ENCODE measurements at places on chromosomes 3 and 15.

GRCh38 chr3:112127522-112128494, 5.2 kb downstream of the GCSAM start:
- no peaks in the 10 kb centered on the region for H3K36me3 ChIP-seq
- peaks cover 38% of the 10 kb centered on the region for H3K4me1 ChIP-seq
- peak overlapping the region; percentile 83 for H3K27ac ChIP-seq
- no peak overlapping the region for H3K4me3 ChIP-seq

GRCh38 chr15:61151791-61152190, 77.3 kb downstream of the RORA start:
- H3K27me3 ChIP-seq, result no peaks in the 10 kb centered on the region
- no peak for DNase-seq
- H3K36me3 ChIP-seq, result no peaks in the 10 kb centered on the region

DNA sequence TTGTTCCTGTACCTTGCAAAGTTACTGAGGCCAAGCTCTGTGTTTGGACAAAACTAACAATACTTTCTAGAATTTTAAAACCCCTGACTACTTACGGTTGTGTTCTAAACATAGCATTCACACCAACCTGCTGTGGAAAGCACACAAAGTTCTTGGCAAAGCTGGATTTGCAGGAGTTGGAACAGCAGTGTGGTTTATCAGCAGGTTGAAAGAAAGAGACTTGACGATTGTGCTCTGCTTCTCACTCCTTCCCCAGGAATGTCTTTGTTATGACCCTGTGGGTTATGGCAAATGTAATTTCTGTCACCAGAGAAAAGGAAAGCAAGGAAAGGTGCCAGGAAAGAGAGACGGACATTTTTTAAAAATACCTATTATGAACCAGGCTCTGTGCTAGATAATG, 165.5 kb upstream of the TGFBR2 start:
- no peak for DNase-seq
- no peak overlapping the region for H3K4me3 ChIP-seq
- H3K4me1 ChIP-seq, result no peaks in the 10 kb centered on the region

- DNase-seq, result no peak
- H3K4me1 ChIP-seq, result no peaks in the 10 kb centered on the region
- H3K4me3 ChIP-seq, result no peak overlapping the region
- no peaks in the 10 kb centered on the region for H3K27me3 ChIP-seq
Measured at GRCh38 chr3:112781599-112781998, 65.1 kb downstream of the CD200R1L start.

GRCh38 chr3:172192830-172193415, 153.5 kb downstream of the FNDC3B start:
- H3K27me3 ChIP-seq, result no peaks in the 10 kb centered on the region
- H3K36me3 ChIP-seq, result no peaks in the 10 kb centered on the region
- H3K4me1 ChIP-seq, result no peaks in the 10 kb centered on the region
- H3K27ac ChIP-seq, result no peak overlapping the region
- no peak overlapping the region for H3K4me3 ChIP-seq

DNA sequence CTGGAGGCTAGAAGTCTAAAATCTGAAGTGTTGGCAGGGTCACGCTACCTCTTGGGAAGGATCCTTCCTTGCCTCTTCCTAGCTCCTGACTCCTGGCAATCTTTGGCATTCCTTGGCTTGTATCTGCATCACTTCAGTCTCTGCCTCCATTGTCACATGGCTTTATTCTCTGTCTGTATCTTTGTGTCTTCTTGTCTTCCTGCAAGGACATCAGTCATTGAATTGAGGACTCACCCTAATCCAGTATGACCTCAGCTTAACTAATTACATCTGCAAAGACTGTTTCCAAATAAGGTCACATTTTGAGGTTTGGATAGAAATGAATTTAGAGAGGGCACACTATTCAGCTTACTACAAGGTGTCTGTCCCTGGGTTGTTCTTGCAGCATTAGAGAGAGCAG, 31.1 kb upstream of the UTS2B start:
- H3K4me3 ChIP-seq, result no peak overlapping the region
- no peak for DNase-seq
- H3K27me3 ChIP-seq, result no peaks in the 10 kb centered on the region
- no peaks in the 10 kb centered on the region for H3K4me1 ChIP-seq
- no peak overlapping the region for H3K27ac ChIP-seq
- no peaks in the 10 kb centered on the region for H3K36me3 ChIP-seq

DNA sequence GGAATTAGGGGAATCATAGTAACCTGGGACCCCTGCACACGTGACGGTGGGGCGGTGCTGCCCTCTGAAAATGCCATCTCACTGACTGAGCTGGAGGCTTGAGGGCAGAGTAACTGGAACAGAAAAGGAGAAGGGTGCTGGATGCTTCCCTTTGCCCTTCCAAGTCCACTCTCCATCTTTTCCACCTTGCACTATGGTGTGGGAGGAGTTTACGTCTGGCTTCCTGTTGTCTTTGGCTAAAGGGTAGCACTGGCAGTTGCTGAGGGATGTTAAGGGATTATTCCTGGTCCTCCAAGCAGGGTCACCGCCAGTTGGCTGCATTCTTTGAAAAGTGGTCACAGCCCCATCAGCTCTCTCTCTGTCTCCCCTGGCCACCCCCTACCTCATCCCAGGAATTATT, 129.4 kb upstream of the SNTN start:
- H3K27ac ChIP-seq, result no peak overlapping the region
- DNase-seq, result no peak
- H3K27me3 ChIP-seq, result no peaks in the 10 kb centered on the region
- H3K4me3 ChIP-seq, result no peak overlapping the region
- no peaks in the 10 kb centered on the region for H3K36me3 ChIP-seq

GRCh38 chr3:115401851-115402501, 221.3 kb upstream of the GAP43 start:
- no peaks in the 10 kb centered on the region for H3K27me3 ChIP-seq
- no peak for DNase-seq
- H3K4me1 ChIP-seq, result no peaks in the 10 kb centered on the region
- H3K36me3 ChIP-seq, result no peaks in the 10 kb centered on the region
- no peak overlapping the region for H3K27ac ChIP-seq

- H3K27me3 ChIP-seq, result no peaks in the 10 kb centered on the region
- DNase-seq, result no peak
- H3K27ac ChIP-seq, result no peak overlapping the region
- H3K4me3 ChIP-seq, result no peak overlapping the region
- H3K36me3 ChIP-seq, result no peaks in the 10 kb centered on the region
Measured at GRCh38 chr3:10935846-10936631, 56.5 kb upstream of the SLC6A1 start.

GRCh38 chr3:65783117-65783516, 255.6 kb downstream of the MAGI1 start:
- no peaks in the 10 kb centered on the region for H3K36me3 ChIP-seq
- H3K4me1 ChIP-seq, result no peaks in the 10 kb centered on the region
- no peak for DNase-seq
- H3K27ac ChIP-seq, result no peak overlapping the region

- H3K4me1 ChIP-seq, result no peaks in the 10 kb centered on the region
- no peaks in the 10 kb centered on the region for H3K27me3 ChIP-seq
- no peaks in the 10 kb centered on the region for H3K36me3 ChIP-seq
Measured at GRCh38 chr3:65659396-65659795, 379.3 kb downstream of the MAGI1 start.

DNA sequence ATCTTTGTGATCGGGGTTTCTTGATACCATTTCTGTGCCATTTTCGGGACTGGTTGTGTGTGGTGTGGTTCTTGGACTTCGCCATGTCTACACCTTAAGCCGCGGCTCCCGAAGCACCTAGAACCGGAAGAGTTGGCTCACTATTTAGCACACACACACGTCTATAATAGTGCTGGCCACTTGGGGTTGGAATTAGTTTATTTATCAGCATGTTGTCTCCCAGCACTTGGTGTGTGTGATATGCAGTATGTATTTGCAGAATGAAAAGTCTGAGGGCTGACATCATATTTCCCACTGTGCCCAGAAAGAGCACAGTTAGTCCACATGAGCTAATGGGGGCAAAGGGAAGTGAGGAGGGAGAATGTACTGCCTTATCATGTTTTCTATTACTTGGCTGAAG, 23.6 kb downstream of the MLH1 start:
- peaks cover 77% of the 10 kb centered on the region for H3K36me3 ChIP-seq
- no peaks in the 10 kb centered on the region for H3K4me1 ChIP-seq
- no peak overlapping the region for H3K27ac ChIP-seq

DNA sequence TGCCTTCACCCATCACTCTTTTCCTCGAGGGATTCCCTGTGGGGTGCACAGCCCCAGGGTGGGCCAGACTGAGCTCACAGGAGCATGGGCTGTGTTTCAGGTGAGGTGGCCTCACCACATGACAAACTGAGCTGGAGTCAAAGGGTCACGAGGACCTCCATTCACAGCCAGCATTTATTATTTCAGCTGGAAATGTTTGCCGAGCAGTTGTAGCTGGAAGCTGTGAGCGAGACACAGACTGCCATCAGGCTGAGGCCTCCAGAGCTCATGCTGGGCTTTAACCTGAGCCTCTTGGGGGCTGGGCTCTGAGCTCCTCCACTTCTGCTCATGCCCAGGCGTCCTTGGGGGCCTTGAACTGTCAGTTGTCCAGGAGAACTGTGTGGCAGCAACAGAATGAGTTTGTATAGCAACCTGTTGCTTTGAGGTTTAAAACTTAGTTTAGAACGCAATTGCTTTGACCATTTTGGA, 57.5 kb downstream of the FLNB start:
- DNase-seq, result no peak
- H3K4me1 ChIP-seq, result peaks cover 7% of the 10 kb centered on the region
- H3K27me3 ChIP-seq, result no peaks in the 10 kb centered on the region

DNA sequence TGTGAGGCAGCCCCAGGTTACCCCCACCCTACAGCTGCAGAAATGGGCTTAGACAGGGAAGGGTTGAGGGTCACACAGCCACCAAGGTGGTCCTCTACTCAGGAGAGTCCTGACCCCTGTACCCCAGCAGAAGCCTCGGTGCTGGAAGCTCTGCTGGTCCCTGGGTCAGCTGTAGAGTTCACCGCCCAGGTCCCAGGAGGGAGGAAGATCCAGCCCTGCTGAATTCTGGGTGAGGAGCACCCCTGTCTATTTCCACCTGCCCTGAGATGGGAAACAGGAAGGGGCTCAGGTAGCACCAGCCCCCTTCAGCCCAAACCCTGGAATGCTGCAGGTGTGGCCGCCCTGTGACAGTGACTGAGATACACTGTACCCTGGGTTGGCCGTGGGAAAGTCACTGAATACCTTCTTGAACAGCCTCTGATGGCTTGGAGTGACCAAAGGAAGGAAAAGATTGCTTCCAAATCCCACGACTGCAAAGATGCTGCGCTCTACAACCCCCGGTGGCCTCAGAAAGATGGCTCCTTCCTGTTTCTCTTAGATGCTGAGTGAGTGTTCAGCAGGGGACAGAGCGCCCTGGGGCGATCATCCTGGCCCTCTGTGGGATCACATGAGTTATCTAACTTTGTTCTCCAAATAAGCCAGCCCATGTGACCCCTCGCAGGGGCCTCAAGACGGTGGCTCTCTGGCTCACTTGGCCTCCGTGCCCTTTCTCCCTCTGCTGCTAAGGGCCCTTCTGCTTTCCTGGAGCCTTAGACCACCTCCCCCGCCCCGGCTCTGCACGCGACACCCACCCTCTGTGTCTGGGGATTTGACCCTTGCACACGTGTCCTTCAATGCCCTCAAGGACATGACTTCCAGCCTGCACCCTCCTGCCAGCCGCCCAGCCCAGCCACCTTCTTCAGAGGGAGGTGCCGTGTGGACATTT, 141.9 kb downstream of the NSMCE3 start:
- H3K4me3 ChIP-seq, result no peak overlapping the region
- no peak for DNase-seq
- no peaks in the 10 kb centered on the region for H3K27me3 ChIP-seq
- no peaks in the 10 kb centered on the region for H3K36me3 ChIP-seq

GRCh38 chr15:69953051-69953450, 144.7 kb downstream of the TLE3 start:
- H3K4me3 ChIP-seq, result no peak overlapping the region
- no peaks in the 10 kb centered on the region for H3K36me3 ChIP-seq
- H3K4me1 ChIP-seq, result no peaks in the 10 kb centered on the region
- peaks cover 4% of the 10 kb centered on the region for H3K27me3 ChIP-seq

- H3K36me3 ChIP-seq, result no peaks in the 10 kb centered on the region
- H3K27me3 ChIP-seq, result no peaks in the 10 kb centered on the region
- H3K4me1 ChIP-seq, result no peaks in the 10 kb centered on the region
- H3K4me3 ChIP-seq, result no peak overlapping the region
Measured at GRCh38 chr3:167626490-167626889, 27.3 kb downstream of the WDR49 start.

GRCh38 chr15:89781891-89782618, 5.9 kb downstream of the MESP2 start:
- peaks cover 57% of the 10 kb centered on the region for H3K27me3 ChIP-seq
- H3K27ac ChIP-seq, result no peak overlapping the region
- H3K4me3 ChIP-seq, result no peak overlapping the region
- no peaks in the 10 kb centered on the region for H3K4me1 ChIP-seq
- no peak for DNase-seq

- DNase-seq, result no peak
- H3K4me1 ChIP-seq, result peaks cover 66% of the 10 kb centered on the region
- H3K27ac ChIP-seq, result no peak overlapping the region
Measured at GRCh38 chr3:10395671-10396070, 74.8 kb upstream of the SEC13 start.

- H3K4me1 ChIP-seq, result no peaks in the 10 kb centered on the region
- no peaks in the 10 kb centered on the region for H3K36me3 ChIP-seq
- no peak overlapping the region for H3K27ac ChIP-seq
- no peak for DNase-seq
- no peak overlapping the region for H3K4me3 ChIP-seq
Measured at GRCh38 chr3:36681867-36682266, 82.5 kb downstream of the DCLK3 start.

DNA sequence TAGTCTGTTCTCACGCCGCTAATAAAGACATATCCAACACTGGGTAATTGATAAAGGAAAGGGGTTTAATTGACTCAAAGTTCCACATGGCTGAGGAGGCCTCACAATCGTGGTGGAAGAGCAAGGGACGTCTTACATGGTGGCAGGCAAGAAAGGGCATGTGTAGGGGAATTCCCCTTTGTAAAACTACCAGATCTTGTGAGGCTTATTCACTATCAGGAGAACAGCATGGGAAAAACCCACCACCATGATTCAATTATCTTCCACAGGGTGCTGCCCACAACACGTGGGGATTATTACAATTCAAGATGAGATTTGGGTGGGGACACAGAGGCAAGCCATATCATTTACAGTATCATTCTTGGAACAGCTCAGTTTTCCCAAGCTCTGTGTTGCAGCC, 268.0 kb downstream of the SUCLG2 start:
- H3K36me3 ChIP-seq, result no peaks in the 10 kb centered on the region
- DNase-seq, result no peak

DNA sequence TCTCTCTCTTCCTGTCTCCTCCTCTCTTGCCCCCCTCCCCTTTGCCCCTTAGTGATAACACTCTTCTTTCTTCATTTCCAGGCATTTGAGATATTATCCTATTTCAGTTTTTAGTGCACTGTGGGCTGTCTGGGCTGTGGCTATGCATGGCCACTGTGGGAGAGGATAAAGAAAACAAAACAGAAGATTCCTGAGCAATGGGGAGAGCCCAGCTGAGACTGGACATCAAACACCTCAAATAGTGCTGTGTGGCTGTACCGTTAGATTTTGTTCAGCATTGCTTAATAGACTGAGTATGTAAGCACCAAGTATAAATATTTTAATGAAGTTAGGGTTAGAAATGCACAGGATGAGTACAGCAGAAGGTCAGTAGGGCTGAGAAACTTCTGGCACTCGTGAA, 7.9 kb upstream of the GBE1 start:
- no peak for DNase-seq
- H3K36me3 ChIP-seq, result no peaks in the 10 kb centered on the region
- H3K27me3 ChIP-seq, result no peaks in the 10 kb centered on the region
- H3K4me1 ChIP-seq, result no peaks in the 10 kb centered on the region
- no peak overlapping the region for H3K27ac ChIP-seq
- no peak overlapping the region for H3K4me3 ChIP-seq

GRCh38 chr15:35381328-35381727, 164.6 kb downstream of the DPH6 start:
- peaks cover 5% of the 10 kb centered on the region for H3K36me3 ChIP-seq
- no peaks in the 10 kb centered on the region for H3K4me1 ChIP-seq
- H3K27me3 ChIP-seq, result no peaks in the 10 kb centered on the region
- H3K27ac ChIP-seq, result no peak overlapping the region
- DNase-seq, result no peak
